ENCODE measurements at places on chromosomes 2 and 18. TPM values are rescaled to one million over a fixed set of nuclear protein-coding genes. Genes with fewer than 3 reads are reported as not detected.

- no peaks in the 10 kb centered on the region for H3K27me3 ChIP-seq
- DNase-seq: no peak
- no peak overlapping the region for H3K27ac ChIP-seq
- no peaks in the 10 kb centered on the region for H3K4me1 ChIP-seq
- H3K36me3 ChIP-seq: no peaks in the 10 kb centered on the region
These were observed 189.9 kb downstream of the MYO1B start for GRCh38 chr2:191435141-191435540.

ZNF236 gene
- 20.7 TPM for total RNA-seq

DNA sequence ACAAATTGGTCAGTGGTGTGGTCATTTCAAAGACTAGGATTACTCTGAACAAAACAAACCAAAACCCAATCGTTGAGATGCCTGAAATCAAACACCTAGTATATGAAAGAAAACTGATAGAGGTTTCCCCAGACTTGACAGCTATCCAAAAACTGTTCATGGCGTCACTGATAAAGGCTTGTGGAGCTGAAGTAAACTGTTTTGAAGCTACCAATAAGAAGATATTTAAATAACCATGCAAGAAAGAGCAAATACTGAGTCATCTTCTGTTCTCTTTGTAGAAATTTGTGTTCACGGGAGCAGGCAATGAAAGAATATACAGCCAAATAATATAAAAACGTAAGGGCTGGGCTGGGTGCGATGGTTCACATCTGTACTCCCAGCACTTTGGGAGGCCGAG lies 7.5 kb upstream of the COLEC11 start:
- no peak overlapping the region for H3K27ac ChIP-seq
- no peaks in the 10 kb centered on the region for H3K4me1 ChIP-seq
- no peak for DNase-seq
- no peaks in the 10 kb centered on the region for H3K27me3 ChIP-seq
- no peak overlapping the region for H3K4me3 ChIP-seq
- H3K36me3 ChIP-seq: no peaks in the 10 kb centered on the region

DNA sequence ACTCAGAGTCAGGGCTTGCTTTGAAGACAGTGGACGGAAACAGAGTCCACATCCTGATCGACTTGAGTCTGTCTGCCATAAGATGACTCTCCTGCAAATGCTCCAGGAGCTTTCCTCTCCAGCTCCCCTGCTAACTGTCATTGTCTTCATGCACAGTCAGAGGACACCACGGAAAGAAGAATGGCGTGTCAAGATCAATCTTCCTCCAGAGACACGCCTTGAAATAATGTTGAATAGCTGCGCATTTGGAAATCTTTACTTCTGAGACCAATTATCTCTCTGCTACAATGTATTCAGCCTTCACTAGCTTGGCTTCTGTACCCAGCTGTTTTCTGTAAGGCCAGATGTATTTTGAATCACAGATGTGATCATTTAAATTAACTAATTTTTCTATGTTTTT lies 457.2 kb downstream of the CDH2 start:
- H3K36me3 ChIP-seq: no peaks in the 10 kb centered on the region
- H3K4me3 ChIP-seq: no peak overlapping the region
- H3K4me1 ChIP-seq: no peaks in the 10 kb centered on the region
- no peak overlapping the region for H3K27ac ChIP-seq

GRCh38 chr18:3104190-3105054 lies 91.5 kb upstream of the LPIN2 start:
- no peak overlapping the region for H3K4me3 ChIP-seq
- no peak for DNase-seq
- no peaks in the 10 kb centered on the region for H3K27me3 ChIP-seq
- H3K4me1 ChIP-seq: no peaks in the 10 kb centered on the region

DNA sequence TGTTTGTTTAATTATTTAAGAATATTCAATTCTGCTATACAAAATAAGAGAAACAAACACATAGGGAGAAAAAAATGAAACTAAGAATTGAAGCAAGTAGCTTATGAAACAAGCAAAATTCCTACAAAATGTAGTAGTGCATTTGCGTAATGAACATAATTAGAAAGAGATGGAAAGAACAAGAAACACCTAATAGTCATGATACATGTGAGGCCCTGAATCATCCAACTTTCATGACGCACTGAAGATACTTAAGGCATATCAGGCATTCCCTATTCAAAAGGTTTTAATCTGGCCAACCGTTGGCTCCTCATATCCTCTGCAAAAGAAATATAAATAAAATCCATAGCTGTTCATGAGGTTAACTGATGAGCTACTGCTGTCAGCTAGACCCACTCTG lies 14.5 kb upstream of the NAB1 start:
- H3K36me3 ChIP-seq: no peaks in the 10 kb centered on the region
- H3K27ac ChIP-seq: no peak overlapping the region
- H3K4me3 ChIP-seq: no peak overlapping the region
- H3K27me3 ChIP-seq: no peaks in the 10 kb centered on the region
- DNase-seq: no peak
- H3K4me1 ChIP-seq: no peaks in the 10 kb centered on the region

GRCh38 chr2:199261936-199262335 lies 195.8 kb downstream of the SATB2 start:
- DNase-seq: no peak
- no peaks in the 10 kb centered on the region for H3K4me1 ChIP-seq
- H3K27ac ChIP-seq: no peak overlapping the region
- no peaks in the 10 kb centered on the region for H3K27me3 ChIP-seq
- no peak overlapping the region for H3K4me3 ChIP-seq

ALKAL2 gene
- 1.6 TPM for total RNA-seq

- no peak overlapping the region for H3K4me3 ChIP-seq
- no peaks in the 10 kb centered on the region for H3K36me3 ChIP-seq
- no peaks in the 10 kb centered on the region for H3K4me1 ChIP-seq
- no peak overlapping the region for H3K27ac ChIP-seq
- H3K27me3 ChIP-seq: no peaks in the 10 kb centered on the region
These were observed 142.2 kb downstream of the EPHA4 start for GRCh38 chr2:221429741-221430491.

INHA gene
- not detected for total RNA-seq

- no peak for DNase-seq
- no peaks in the 10 kb centered on the region for H3K36me3 ChIP-seq
- no peak overlapping the region for H3K4me3 ChIP-seq
- H3K4me1 ChIP-seq: no peaks in the 10 kb centered on the region
These were observed 312.8 kb upstream of the FANCL start for GRCh38 chr2:58553937-58554336.

SERPINB4 gene
- not detected for total RNA-seq

GRCh38 chr2:186968277-186968676 lies 119.3 kb upstream of the ZSWIM2 start:
- no peak overlapping the region for H3K27ac ChIP-seq
- no peaks in the 10 kb centered on the region for H3K36me3 ChIP-seq
- H3K4me3 ChIP-seq: no peak overlapping the region
- DNase-seq: no peak
- no peaks in the 10 kb centered on the region for H3K4me1 ChIP-seq
- H3K27me3 ChIP-seq: no peaks in the 10 kb centered on the region

OXER1 gene
- 20.7 TPM for total RNA-seq

- no peaks in the 10 kb centered on the region for H3K4me1 ChIP-seq
- H3K27me3 ChIP-seq: no peaks in the 10 kb centered on the region
- H3K4me3 ChIP-seq: no peak overlapping the region
- peak overlapping the region; percentile 84 for H3K27ac ChIP-seq
- DNase-seq: no peak
- H3K36me3 ChIP-seq: no peaks in the 10 kb centered on the region
These were observed 59.1 kb upstream of the PELI1 start for GRCh38 chr2:64203131-64203857.

DNAH6 gene
- under 0.01 TPM for total RNA-seq

TRPM8 gene
- not detected for total RNA-seq

- no peaks in the 10 kb centered on the region for H3K36me3 ChIP-seq
- H3K4me3 ChIP-seq: no peak overlapping the region
- H3K27me3 ChIP-seq: no peaks in the 10 kb centered on the region
- no peak overlapping the region for H3K27ac ChIP-seq
These were observed 106.5 kb downstream of the LAMA1 start for GRCh38 chr18:7011142-7011541.

LIPT1 gene
- 9.8 TPM for total RNA-seq

PARD3B gene
- 52.0 TPM for total RNA-seq

DNA sequence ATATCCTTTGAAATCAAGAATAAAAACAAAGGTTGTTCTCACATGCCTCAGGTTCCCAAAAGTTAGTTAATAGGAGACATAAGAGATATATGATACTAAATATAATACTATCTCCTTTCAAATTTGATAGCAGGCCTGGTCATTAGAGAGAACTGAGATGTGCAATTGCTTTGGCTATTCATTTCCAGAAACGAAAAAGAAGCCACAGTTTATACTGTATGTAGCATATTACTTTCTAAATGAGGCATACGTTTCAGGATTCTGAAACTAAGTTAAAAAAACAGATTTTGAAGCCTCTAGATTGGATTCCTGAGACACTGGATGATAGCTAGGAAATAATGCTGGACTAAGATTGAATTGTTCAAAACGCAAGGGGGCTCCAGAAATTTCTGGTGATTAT lies 7.1 kb downstream of the PPP1R1C start:
- H3K4me3 ChIP-seq: no peak overlapping the region
- H3K36me3 ChIP-seq: no peaks in the 10 kb centered on the region
- H3K27ac ChIP-seq: no peak overlapping the region

GRCh38 chr2:85823951-85824350 lies 64.8 kb downstream of the ST3GAL5 start:
- no peak overlapping the region for H3K27ac ChIP-seq
- H3K36me3 ChIP-seq: no peaks in the 10 kb centered on the region
- no peak for DNase-seq
- no peaks in the 10 kb centered on the region for H3K27me3 ChIP-seq
- H3K4me3 ChIP-seq: no peak overlapping the region

GRCh38 chr2:174681099-174682006 lies 82.9 kb downstream of the CHRNA1 start:
- H3K27ac ChIP-seq: no peak overlapping the region
- H3K36me3 ChIP-seq: no peaks in the 10 kb centered on the region
- no peaks in the 10 kb centered on the region for H3K4me1 ChIP-seq
- no peak for DNase-seq
- peak overlapping the region; percentile 96 for H3K4me3 ChIP-seq

BOLL gene
- not detected for total RNA-seq

DNA sequence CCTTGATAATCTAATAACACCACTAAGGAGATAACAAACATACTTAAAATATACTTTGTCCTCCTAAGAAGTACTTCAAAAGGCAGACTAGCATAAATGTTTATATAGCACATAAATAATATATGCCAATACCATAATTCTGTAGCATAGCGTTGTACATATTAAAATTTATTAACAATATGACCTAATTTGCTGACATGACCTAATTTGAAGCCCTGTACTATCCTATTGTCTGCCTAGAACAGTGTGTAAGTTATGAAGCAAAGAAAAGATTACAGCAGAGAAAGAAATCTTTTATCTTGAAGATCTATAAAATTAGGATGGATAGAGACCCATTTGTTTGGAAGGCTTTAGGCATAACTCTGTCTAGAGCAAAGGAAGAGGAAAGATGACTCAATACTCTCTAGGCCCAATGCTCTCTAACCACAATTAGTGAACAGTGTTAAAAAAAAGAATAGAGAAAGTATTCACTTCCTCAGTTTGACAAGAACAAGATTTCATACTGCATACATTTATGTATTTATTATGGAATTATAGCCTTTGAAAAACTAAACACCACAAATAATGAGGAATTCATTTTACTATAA lies 231.3 kb downstream of the ZRANB3 start:
- H3K4me3 ChIP-seq: no peak overlapping the region
- no peaks in the 10 kb centered on the region for H3K36me3 ChIP-seq

DNA sequence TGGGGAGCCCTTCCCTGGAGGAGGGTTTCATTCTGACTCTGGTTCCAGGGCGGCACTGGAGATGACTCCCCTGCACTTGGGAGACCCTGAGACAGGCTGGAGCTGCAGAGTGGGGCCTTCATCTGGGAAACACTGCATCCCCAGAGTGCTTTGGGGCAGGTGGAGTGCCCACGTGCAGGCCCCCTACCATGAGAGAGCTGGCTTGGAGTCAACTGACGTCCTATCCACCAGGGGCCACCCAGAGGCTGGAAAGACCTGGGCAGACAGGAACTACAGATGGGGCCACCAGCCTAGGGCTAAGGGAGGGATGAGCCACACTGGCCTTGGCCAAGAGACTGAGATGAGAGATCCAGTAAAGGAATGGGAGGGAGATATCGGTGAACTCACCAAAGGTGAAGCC lies 153.8 kb downstream of the ASB1 start:
- no peaks in the 10 kb centered on the region for H3K4me1 ChIP-seq
- H3K27ac ChIP-seq: no peak overlapping the region
- H3K27me3 ChIP-seq: no peaks in the 10 kb centered on the region
- no peak overlapping the region for H3K4me3 ChIP-seq
- no peaks in the 10 kb centered on the region for H3K36me3 ChIP-seq

AMER3 gene
- 0.70 TPM for total RNA-seq

- H3K4me3 ChIP-seq: no peak overlapping the region
- no peak for DNase-seq
- H3K27ac ChIP-seq: no peak overlapping the region
- H3K27me3 ChIP-seq: no peaks in the 10 kb centered on the region
- H3K4me1 ChIP-seq: no peaks in the 10 kb centered on the region
- no peaks in the 10 kb centered on the region for H3K36me3 ChIP-seq
These were observed 38.3 kb upstream of the CTIF start for GRCh38 chr18:48500517-48500916.

DNA sequence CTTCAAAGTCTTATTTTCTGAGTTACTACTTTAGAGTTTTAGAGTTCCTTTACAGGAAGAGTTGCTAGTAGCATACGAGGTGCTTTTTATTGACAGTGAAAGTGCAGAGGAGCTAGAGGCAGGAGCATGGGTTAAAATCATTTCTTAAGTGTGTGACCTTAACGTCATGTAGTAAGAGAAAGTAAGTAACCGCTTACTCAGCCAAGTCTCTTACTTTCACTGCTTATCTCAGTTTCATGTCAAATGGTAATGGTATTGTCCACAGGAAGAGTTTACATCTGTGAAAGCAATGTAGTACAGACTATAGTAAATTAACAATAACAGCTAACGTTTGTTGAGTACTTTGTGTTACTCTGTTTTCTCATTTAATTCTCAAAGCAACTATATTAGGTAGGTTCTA lies 12.6 kb downstream of the NDUFAF7 start:
- H3K4me3 ChIP-seq: no peak overlapping the region
- no peaks in the 10 kb centered on the region for H3K4me1 ChIP-seq
- H3K27ac ChIP-seq: no peak overlapping the region
- no peak for DNase-seq

GRCh38 chr2:38185012-38185491 lies 109.1 kb upstream of the CYP1B1 start:
- H3K4me3 ChIP-seq: no peak overlapping the region
- H3K27ac ChIP-seq: no peak overlapping the region
- no peaks in the 10 kb centered on the region for H3K4me1 ChIP-seq
- no peaks in the 10 kb centered on the region for H3K27me3 ChIP-seq
- no peak for DNase-seq
